Head of caudate nucleus (tissue), 42 donors: ENCODE measurements at places on chromosomes 2 and 18.

GRCh38 chr18:49345931-49346696 lies 114.3 kb downstream of the DYM start:
- DNase-seq, result no peak

GRCh38 chr2:85611217-85611704 lies 605 bp downstream of the C2orf68 start:
- no peak for DNase-seq

DNA sequence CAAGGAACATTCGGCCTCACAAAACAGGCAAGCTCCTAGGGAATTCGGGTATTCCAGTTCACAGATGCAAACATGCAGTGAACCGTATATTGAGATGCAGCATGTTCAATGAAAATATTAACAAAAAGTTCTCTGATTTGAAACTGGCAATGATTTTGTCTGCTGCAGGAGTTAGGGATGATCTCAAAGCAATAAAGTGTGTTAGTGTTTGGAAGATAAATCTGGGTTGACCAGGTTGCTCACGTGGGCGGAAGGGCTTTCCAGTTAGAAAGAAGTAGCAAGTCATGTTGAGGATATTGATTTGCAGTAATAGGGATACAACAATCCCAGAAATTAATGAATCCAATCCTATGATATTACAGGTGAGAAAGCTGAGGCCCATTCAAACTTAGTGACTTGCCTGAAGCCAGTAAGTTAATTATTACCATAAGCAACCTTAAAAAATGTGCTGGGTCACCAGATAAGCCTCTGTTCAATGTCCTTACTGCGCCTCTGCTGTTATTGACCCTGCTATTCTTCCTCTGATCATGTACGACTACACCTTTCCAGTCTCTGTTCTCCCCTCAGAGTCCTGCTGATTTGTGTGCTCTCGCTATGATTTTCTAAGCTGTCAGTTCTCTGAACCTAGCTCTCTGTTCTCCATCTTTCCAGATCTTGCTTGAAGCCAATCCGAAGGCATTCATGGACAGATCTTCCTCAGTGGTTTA lies 370.8 kb downstream of the DSEL start:
- no peak for DNase-seq

- no peak for DNase-seq
Observed at GRCh38 chr2:164896634-164897355, 55.2 kb upstream of the COBLL1 start.

DNA sequence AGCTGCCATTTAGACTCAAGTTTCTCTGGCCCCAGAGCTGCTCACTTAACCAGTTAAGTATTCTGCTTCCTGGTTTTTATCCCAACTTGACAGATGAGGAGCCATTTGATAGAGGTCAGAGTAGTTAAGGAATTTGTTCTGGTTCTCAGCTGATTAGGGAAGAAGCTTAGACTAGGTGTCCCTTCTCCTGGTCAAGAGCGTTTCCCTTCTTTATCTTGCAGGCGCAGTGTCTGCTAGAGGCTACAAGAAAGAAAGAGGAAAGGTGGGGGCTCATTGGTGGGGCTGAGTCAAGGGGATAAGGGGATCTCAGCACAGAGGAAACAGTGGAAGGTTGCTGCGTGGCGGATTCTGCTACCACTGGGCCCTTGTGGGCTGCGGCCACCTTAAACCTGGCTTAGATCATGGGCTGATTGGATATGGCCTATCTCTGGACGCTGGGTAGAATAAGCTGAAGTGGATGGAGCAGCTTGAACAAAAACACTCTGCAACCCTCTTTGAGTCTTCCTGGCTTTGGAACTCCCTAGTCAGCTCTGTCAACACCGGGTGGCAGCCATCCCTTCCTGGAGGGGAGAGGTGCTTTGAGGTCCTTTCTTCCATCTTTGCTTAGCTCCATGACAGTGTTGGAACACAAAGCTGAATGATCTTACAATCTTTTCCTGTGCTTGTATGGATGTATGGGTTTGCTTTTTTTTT lies 70.8 kb downstream of the QPCT start:
- no peak for DNase-seq

DNA sequence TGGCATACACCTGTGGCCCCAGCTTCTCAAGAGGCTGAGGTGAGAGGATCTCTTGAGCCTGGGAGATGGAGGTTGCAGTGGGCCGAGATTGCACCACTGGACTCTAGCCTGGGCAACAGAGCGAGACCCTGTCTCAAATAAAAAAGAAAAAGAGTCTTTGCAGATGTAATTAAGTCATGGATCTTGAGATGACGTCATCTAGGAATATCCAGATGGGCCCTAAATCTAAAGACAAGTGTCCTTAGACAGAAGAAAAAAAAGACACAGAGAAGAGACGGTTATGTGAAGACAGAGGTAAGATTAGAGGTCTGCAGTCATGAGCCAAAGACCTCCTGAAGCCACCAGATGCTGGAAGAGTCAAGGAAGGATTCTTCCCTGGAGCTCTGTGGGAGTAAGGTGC lies 74.3 kb downstream of the RHOB start:
- DNase-seq, result no peak

DNA sequence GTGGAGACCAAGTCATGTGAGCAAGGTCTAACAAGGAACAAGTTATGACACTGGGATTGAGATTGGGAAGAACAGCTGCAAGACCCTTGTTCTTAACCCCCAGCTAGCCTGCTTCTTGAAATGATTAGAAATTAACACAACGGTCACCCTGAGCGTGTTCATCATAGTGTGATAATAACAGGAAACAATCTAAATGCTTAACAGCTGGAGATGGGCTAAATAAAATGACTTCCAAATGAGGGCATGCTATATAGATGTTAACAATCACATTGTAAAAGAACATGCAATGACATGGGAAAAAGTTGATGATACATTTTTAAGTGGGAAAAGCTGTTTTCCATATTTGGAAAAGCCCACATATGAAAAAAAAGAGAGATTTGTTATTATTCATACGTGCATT lies 47.6 kb downstream of the RPL37A start:
- DNase-seq, result no peak

DNA sequence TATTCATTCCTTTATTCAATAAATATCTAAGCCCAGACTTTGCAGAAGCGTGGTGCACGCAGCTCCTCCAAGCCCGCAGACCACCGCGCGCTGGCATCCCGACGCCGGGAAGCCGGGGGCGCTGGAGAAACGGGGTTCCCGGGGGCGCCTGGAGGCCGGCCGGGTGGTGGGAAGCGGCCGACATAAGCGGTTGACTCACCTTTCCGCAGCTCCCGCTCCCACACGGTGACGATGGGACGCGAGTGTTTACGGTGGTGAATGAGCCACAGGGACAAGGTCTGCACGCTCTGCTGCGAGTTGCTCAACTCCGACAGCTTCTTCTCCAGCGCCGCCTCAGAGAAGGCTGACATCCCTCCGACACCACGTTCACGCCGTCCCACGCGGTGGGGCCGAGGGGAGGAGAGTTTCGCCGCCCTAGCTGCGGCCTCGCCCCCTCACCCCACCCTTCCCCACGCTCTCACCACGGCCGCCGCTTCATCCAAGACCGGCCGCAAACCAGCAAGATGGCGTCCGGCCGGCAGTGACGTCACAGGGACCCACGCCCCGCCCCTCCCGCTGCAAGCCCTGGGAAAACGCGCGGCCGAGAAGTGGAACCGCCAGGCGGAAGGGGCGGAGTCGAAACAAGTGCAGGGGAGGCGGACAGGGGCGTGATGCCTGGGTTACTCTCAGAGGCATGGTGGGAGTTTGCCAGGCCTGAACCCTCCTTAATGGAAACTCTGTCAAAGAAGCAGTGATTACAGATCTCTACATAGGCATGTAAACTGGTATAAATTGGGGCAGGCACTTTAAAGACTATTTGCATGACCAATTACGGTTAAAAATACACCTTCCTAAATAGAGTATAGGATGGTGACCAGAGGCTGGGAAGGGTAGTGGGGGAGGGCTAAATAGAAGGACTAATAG lies at the start of gene RPRD1A:
Gene RPRD1A (minus strand): TSS at position 505 of the 903 bp plus-strand sequence. CDS start 155 bp downstream, at position 350.
- peak; percentile 99 for DNase-seq

GRCh38 chr2:75243219-75243618 lies 43.9 kb upstream of the TACR1 start:
- no peak for DNase-seq

GRCh38 chr2:145043399-145043834 lies 523.5 kb upstream of the ZEB2 start:
- peak; percentile 13 for DNase-seq

DNA sequence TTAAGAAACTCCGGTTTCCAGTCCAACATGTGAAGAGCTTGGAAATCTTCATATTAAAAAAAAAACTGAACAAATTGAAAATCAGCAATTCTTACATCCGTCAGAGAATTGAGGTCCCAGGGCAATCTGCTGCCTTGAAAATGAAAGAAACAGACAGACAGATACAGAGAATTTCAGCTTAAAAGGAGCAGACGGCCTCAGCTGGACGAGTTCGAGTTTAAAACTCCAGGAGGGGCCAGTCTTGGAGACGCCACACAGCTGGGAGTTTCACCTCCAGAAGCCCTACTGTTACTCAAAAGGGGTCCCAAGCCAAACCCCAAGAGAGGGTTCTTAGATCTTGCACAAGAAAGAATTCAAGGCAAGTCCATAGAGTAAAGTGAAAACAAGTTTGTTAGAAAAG lies 226.5 kb upstream of the ARL4C start:
- no peak for DNase-seq

- no peak for DNase-seq
Observed at GRCh38 chr2:35339211-35339610, 1016.4 kb upstream of the CRIM1 start.

DNA sequence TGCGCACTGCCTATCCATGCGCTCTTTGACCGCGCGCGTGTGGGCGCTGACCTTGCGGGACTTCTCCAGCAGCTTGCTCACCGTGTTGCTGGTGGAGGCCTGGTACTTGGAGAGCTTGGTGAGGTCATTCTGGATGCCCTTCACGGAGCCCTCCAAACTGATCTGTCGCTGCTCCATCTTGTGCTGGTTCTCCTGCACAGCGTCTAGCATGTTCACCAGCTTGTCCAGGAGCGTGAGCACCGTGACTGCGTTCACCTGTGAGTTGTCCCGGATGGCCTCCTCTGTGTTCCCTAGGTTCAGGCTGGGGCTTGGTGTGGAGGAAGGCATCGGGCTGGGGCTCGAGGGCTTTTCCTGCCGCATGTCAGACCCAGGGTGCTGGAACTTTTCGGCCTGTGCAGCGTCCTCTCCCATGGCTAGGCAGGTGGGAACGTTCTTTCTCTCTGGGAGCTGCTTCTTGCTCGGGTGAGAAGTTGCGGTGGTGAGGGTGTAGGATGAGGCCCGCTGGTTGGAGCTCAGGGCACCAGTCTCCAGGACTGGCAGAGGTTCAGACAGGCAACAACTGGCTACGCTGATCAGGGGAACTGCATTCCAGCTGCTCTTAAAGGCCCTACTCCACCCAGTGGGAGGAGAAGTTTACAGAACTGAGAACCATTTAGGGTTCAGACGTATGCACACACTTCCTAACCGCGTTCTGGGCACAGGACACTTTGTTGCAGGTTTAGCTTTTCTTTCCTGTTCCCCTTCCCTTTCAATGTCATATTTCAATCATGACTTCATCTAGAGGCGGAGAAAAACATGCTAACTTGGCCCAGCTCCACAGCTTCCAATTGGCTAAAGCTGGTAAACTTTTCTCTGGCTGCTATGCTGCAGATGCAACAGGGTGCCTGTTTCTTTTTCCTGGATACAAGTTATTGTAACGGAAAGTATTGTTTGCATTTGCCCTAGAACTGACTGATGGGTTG lies at the start of gene CAVIN2:
Gene CAVIN2 (minus strand): TSS at position 574 of the 962 bp plus-strand sequence. CDS start 163 bp downstream, at position 411.
- no peak for DNase-seq

DNA sequence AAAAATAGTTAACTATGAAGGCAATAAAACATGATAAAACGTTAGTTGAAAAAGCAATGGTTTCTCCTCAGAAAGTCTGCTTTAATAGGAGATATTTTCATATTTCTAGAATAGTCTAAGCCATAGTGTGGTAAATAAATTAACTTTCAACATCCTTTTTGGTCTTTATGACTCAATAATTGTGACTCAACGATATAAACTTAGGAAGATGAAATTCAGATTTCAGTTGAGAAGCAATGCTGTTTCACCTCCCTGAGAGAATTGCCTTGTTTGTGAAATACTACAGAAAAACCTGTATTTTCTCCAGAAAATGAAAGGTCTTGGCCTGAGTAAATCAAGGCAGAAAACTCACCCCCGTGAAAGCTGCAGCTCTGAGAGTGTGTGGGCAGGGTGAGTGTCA lies 166.9 kb downstream of the ETAA1 start:
- DNase-seq, result no peak

DNA sequence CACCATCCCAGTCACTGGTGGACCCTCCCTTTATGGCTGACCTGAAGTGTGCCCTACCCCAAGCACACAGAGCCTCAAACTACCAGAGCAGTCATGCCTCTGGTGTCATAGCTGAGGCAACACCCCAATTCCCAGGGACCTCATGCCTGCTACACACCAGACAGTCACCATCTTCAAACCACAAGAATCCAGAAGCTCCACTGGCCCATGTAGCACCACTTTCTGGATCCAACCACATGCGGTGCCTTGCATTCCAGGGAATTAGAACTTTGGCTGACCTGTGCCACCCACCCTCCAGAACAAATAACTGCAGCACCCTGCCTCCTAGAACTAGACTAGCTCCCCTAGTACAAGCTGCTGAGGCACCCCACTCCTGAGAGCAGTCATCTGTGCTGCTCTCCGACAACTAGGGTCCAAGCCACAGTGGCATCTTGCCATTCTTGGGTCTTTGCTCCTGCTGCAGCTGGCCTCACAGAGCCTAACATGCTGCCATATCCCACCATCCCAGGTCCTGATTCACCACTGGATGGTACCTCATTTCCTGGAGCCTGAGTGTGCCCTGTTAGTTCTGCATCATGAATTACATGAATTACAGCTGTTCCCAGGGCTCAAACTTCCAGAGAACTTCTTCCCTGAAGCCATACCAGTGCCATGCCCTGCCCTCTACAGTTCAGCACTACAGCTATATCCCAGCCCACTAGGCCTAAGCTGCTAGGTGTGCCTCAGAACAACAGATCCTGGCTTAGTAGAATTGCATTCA lies 243.8 kb upstream of the CHST9 start:
- DNase-seq, result no peak

DNA sequence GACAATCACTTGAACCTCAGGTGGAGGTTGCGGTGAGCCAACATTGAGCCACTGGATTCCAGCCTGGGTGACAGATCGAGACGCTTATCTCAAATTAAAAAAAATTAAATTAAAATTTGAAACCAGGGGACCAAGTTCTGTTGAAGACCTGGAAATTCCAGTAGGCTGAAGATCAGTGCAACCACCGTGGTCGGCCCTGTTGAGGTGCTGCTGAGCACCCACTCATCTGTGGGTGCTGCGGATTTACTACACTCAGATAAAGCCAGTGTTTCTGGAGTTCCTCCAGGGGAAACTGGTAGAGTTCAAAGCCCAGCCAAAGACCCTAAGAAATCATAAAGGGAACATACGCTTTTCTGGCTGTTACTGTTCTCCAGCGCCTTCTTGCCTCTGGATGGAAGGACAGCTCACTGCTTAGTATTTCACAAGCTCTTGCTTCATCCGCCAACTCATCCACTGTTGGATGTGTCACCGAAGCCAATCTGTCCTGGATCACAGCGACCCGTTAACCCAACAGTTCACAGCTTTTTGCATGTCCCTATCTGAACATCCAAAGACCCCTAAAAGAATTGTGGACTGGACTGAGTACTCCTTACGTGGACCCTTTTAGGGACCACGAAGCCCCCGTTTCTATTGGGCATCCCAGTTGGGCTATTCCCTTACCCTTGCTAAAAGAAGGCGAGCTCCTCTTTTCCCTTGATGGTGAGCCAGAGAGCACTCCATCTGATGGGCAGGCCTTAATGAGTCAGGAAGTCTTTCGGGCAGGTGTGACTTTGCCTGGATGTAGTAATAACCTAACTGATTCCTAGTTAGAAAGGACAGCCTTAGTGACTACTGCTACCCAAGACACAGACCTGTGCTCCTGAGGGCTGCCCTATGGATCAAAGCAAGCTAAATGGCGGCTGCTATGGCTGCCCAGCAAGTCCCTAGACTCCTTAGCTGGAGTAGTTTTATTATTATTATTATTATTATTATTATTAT lies 6.0 kb upstream of the ALPP start:
- no peak for DNase-seq

- DNase-seq, result no peak
Observed at GRCh38 chr2:22628906-22629305, 756.1 kb upstream of the KLHL29 start.
